Fibroblast of lung (primary cell): ENCODE measurements at places on chromosomes 11 and 22. TPM values are rescaled to one million over a fixed set of nuclear protein-coding genes. Genes with fewer than 3 reads are reported as not detected.

DNA sequence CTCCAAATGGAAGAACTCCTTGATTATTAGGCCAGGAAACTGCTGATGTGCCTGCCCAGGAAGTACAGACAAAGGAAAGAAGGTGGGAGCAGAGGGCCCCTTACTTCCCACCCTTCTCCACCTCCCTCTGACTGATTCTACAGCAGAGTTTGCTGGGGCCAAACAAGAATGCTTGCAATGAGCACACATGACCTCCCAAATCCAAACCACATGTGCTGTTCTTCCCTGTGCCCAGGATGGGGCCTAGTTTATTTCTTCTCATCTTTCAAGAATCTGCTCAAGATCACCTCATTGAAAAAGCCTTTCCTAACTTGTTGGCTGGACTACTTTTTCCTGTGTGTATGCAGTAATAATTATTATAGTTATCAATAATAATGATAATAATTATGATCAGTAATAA, 286.1 kb downstream of the RAB38 start:
- H3K27me3 ChIP-seq: no peaks in the 10 kb centered on the region
- no peaks in the 10 kb centered on the region for H3K36me3 ChIP-seq
- no peak overlapping the region for H3K27ac ChIP-seq
- H3K4me3 ChIP-seq: no peak overlapping the region
- no peak for DNase-seq

- DNase-seq: no peak
- no peak overlapping the region for H3K4me3 ChIP-seq
- H3K27ac ChIP-seq: no peak overlapping the region
- H3K27me3 ChIP-seq: no peaks in the 10 kb centered on the region
- no peaks in the 10 kb centered on the region for H3K36me3 ChIP-seq
Measured at GRCh38 chr11:18578975-18579598, 9.4 kb downstream of the UEVLD start.

TRPM5 gene
- not detected in 2 replicates for total RNA-seq

GRCh38 chr22:41367039-41367679, 14.6 kb upstream of the TEF start:
- peaks cover 2% of the 10 kb centered on the region for H3K36me3 ChIP-seq
- H3K27me3 ChIP-seq: no peaks in the 10 kb centered on the region
- peaks cover 13% of the 10 kb centered on the region for H3K4me1 ChIP-seq
- no peak overlapping the region for H3K27ac ChIP-seq

DNA sequence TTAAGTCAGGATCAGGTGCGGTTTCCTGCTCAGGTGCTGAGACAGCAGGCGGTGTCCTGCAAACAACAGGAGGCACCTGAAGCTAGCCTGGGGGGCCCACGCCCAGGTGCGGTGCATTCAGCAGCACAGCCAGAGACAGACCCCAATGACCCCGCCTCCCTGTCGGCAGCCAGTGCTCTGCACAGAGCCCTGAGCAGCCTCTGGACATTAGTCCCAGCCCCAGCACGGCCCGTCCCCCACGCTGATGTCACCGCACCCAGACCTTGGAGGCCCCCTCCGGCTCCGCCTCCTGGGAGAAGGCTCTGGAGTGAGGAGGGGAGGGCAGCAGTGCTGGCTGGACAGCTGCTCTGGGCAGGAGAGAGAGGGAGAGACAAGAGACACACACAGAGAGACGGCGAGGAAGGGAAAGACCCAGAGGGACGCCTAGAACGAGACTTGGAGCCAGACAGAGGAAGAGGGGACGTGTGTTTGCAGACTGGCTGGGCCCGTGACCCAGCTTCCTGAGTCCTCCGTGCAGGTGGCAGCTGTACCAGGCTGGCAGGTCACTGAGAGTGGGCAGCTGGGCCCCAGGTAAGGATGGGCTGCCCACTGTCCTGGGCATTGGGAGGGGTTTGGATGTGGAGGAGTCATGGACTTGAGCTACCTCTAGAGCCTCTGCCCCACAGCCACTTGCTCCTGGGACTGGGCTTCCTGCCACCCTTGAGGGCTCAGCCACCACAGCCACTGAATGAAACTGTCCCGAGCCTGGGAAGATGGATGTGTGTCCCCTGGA, at the start of gene MYO7A:
Gene MYO7A (plus strand): TSS at position 327 of the 772 bp plus-strand sequence. CDS start 2,389 bp downstream, outside the sequence.
- H3K27me3 ChIP-seq: no peaks in the 10 kb centered on the region
- H3K27ac ChIP-seq: no peak within 1 kb of the TSS
- peaks cover 2% of the 10 kb centered on the region for H3K36me3 ChIP-seq
- H3K4me1 ChIP-seq: peaks cover 5% of the 10 kb centered on the region

DNA sequence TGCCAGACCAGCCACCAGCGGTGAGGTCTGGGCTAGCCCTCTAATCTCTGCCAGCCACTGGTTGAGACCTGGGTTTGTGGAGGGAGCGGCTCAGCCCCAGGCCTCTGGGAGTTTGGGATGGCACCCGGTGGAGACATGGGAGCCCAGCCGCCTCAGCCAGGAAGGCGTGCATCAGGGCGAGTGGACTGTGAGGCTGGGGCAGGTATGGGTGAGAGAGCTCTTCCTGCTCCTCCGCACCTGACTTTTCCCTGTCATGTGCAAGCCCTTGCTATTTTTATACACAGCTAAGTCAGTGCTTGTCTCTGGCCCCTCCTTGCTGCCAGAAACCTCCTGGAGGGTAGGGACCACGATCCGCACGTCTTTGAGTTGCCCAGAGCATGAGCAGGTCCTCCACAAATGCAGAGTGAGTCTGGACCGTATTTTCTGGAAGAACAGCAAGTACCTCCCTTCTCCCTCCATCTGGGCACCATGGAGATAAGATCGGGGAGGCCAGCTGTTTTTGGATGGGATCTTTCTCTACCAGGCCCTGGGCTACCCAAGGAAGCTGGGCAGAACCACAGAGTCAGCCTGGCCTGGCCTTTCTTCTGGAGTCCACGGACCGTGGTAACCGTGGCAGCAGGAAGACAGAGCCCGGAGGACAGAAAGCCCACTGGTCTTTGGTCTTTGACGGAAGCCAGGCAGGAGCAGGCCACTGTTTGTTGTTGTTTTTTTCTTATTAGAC, 53.3 kb downstream of the IGLL1 start:
- H3K27me3 ChIP-seq: no peaks in the 10 kb centered on the region
- no peaks in the 10 kb centered on the region for H3K36me3 ChIP-seq
- no peak overlapping the region for H3K4me3 ChIP-seq
- H3K4me1 ChIP-seq: no peaks in the 10 kb centered on the region

SPDYC gene
- not detected in 2 replicates for total RNA-seq

GRCh38 chr11:109208121-109208520, 213.9 kb upstream of the C11orf87 start:
- no peak overlapping the region for H3K4me3 ChIP-seq
- no peak overlapping the region for H3K27ac ChIP-seq
- no peak for DNase-seq
- no peaks in the 10 kb centered on the region for H3K36me3 ChIP-seq
- no peaks in the 10 kb centered on the region for H3K4me1 ChIP-seq

GRCh38 chr11:12389676-12390657, 12.6 kb downstream of the PARVA start:
- no peak for DNase-seq
- no peaks in the 10 kb centered on the region for H3K36me3 ChIP-seq
- H3K27ac ChIP-seq: no peak overlapping the region
- H3K4me1 ChIP-seq: peaks cover 4% of the 10 kb centered on the region
- H3K4me3 ChIP-seq: no peak overlapping the region

C11orf86 gene
- not detected in 2 replicates for total RNA-seq

DNA sequence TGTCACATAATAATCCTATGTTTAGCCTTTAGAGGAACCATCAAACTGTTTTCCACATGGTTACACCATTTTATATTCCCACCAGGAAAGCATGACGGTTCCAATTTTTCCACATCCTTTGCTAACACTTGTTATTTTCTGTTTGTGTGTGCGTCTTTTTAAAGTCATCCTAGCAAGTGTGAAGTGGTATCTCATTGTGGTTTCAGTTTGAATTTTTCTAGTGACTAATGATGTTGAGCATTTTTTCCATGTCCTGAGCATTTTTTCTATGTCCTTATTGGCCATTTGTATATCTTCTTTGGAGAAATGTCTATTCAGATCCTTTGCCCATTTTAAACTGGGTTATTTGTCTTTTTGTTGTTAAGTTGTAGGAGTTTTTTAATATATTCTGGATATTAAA, 53.7 kb upstream of the DEPDC7 start:
- no peak overlapping the region for H3K27ac ChIP-seq
- H3K27me3 ChIP-seq: no peaks in the 10 kb centered on the region
- H3K4me1 ChIP-seq: no peaks in the 10 kb centered on the region
- H3K36me3 ChIP-seq: no peaks in the 10 kb centered on the region
- no peak overlapping the region for H3K4me3 ChIP-seq
- no peak for DNase-seq

- no peak overlapping the region for H3K4me3 ChIP-seq
- no peak overlapping the region for H3K27ac ChIP-seq
- peak; percentile 71 for DNase-seq
- no peaks in the 10 kb centered on the region for H3K27me3 ChIP-seq
Measured at GRCh38 chr11:105910095-105910715, 111.8 kb downstream of the MSANTD4 start.
